ENCODE measurements at places on chromosomes 3 and 15.

DNA sequence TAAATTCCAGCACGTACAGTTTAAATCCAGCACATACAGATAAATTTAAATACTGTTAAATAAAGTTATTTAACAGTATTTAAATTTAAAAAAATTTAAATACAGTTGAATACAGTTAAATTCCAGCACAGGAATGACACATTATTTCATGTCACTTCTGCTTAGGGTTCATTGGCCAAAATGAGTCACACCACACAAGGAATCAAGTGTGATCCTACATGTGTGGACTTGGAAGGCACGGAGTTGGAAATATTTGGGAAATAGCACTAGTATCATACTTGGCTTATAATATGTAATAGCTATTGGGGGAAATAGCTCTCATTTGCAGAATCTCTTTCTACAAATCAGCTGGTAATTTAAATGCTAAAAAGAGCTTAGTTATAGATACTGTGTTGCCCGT is 10.6 kb downstream of the RAB7A start:
- peak; percentile 26 for DNase-seq

GRCh38 chr3:106323586-106323985 is 454.8 kb upstream of the CBLB start:
- no peak for DNase-seq

GRCh38 chr15:65044724-65045481 is at the start of gene SLC51B:
TSS of gene SLC51B (plus strand) at chr15:65045387. CDS start at chr15:65050005, 4,618 bp downstream.
- no peak for DNase-seq

- no peak for DNase-seq
Observed at GRCh38 chr3:63076357-63076756, 201.1 kb upstream of the CADPS start.

DNA sequence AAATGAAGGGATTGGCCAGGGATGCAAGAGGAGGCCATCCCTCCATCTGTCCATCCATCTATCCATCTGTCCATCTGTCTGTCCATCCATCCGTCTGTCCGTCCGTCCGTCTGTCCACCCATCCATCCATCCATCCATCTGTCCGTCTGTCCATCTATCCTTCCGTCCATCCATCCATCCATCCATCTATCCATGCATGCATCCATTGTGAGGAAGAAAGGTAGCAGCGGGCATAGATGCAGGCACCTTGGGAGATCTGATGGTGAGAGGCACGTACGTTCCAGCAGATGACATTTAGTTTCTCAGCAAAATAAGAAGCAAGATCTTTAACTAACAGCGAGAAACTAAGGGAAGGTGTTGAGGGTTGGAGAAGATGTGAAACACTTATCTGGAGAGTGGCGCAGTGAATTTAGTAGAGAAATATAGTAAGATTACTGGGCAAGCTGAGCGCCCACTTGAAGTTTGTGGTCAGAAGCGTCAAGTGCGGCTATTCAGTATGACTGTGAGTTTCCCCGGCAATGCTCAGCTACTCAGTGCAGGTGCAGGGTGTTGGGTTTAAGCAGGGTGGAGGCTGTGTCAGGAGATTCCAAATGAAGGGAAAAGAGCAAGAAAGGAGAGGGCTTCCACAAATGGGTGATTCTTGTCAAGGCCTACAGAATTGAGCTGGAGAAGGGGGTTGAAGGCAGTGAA is 22.4 kb upstream of the SRP14 start:
- no peak for DNase-seq

GRCh38 chr15:66095871-66096687 is 157.5 kb downstream of the MEGF11 start:
- DNase-seq = no peak

DNA sequence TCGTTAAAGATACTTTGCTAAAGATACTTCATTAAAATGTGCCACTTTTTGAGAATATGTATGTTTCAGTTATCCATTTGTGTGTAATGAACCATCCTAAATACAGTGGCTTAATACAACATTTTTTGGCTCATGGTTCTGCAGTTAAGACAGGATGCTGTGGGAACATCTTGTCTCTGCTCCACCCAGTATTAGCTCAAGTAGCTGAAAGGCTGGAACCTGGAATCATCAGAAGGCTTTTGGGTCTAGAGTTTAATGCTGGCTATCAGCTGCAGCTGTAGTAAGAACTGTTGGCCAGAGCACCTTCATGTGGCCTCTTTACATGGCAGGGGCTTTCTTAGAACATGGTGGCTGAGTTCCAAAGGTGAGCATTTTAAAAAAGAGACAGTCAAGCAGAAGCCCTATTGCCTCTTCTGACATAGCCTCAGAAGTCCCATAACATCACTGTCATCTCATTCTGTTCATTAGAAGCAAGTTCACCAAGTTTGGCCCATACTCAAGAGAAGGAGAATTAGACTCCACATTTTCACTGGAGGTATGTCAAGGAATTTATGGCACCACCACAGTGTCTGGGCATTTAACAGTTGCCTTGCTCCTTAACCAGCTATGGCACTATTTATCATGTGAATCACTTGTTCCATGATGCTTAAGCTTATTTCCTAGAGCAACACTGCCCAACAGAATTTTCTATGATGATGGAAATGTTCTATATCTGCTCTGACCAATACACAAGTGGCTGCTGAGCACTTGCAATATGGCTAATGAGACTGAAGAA is 70.4 kb upstream of the PDZRN3 start:
- no peak for DNase-seq

DNA sequence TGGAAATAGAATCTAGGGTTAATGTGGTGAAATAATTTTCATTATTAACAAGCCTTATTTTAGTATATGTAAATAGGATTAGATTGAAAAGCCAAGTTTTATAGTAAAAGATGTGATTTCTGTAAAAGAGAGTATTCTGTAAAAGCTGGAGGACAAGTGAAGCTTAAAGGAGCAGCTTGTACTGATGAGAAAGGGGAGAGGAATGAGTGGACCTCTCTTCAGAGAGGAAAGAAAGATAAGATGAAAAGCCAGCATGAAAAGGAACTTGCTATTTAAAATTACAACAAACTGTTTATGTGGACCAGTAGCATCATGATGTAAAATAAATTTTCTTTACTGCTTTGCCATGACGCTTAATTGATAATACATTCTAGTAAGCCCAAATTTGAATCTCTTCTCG is 18.5 kb downstream of the ALCAM start:
- no peak for DNase-seq

GRCh38 chr3:170714122-170714521 is 128.2 kb upstream of the SLC7A14 start:
- no peak for DNase-seq

- peak; percentile 30 for DNase-seq
Observed at GRCh38 chr3:87795701-87796100, 263.1 kb downstream of the CGGBP1 start.

DNA sequence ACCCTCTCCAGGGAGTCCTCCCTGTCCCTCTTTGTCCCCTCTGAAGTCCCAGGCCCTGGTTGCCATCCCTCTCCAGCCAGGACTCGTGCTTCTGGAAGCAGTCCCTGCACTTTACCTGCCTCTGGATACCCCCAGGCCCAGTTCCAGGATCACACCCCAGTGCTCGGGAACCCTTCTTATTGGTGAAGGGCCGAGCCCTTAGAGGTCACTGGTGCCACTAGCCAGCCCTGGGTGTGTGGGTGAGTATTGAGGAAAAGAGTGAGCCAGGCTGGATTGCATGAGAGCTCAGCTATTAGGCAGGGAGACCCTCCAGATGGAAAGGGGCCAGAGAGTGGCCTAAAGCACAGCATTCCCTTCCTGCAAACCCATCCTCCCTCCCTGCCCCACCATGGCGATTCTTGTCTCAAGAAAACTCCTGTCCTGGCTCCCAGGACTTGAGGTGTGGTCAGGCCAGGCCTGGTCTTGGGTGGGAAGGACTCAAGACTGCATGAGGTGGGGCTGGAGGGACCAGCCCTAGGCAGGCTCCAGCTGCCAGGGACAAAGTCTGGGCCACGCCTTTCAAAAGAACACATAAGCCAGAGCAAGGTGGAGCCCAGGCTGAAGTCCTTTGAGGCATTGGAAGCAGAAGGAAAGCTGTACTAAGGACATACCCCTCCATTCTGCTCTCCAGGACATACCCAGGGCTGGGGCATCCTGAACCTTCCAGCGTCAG is 4.8 kb upstream of the PHGR1 start:
- DNase-seq = no peak

- DNase-seq = no peak
Observed at GRCh38 chr3:73653351-73653750, 28.6 kb upstream of the PDZRN3 start.

DNA sequence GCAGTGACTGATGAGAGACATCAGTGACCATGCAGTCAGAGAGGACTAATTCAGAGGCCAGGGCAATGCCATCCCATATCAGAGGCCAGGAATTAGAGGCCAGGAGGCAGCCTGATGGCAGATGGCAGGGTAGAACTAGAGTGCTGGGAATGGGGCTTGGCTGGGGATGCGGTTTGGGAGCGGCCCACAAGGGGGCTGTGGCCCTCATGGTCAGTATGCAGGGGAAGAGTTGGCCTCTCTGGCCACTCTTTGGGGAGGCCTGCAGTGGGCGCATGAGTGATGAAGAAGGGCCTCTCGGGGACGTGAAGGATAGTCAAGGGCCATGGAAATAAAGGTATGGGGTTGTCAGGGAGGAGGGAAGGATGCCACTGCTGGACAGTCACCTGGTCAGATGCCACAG is 101.7 kb downstream of the EEFSEC start:
- no peak for DNase-seq

GRCh38 chr15:49187549-49188245 is 17.6 kb downstream of the GALK2 start:
- no peak for DNase-seq

- no peak for DNase-seq
Observed at GRCh38 chr3:186361246-186361761, 730 bp downstream of the DGKG start.

DNA sequence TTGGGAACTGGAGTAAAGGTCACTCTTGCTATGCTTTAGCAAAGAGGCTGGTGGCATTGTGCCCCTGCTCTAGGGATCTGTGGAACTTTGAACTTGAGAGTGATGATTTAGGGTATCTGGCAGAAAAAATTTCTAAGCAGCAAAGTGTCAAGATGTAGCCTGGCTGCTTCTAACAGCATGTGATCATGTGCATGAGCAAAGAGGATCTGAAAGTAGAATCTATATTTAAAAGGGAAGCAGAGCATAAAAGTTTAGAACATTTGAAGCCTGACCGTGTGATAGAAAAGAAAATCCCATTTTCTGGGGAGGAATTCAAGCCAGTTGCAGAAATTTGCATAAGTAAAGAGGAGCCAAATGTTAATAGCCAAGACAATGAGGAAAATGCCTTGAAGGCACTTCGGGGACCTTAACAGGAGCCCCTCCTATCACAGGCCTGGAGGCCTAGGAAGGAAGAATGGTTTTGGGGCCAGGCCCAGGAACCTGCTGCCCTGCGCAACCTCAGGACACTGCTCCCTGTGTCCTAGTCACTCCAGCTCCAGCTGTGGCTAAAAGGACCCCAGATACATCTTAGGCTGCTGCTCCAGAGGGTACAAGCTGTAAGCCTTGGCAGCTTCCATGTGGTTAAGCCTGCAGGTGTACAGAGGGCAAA is 212.2 kb upstream of the LINGO1 start:
- no peak for DNase-seq

DNA sequence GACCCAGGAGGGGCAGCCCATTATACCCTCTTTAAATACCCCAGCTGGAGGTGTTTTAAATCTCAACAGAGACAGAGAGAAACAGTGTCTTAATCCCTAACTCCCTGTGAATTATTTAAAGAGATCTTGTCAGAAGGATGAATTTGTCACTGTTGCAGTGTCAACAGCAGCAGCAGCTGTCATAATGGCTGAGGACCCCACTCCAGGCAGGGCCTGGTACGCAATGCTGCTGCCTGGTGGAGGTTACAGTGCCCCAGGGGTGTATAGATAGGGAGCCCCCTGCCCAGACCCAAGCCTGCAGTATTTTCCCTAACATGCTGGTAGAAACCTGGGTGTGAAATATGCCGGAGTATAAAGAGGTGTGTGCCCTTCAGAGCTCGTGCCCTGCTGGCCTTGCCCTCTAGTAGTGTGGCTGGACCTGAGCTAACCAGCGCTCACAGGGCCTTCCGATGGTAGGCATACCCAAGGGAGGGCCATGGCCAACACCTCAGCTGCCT is 143.0 kb downstream of the EPHB1 start:
- DNase-seq = no peak

DNA sequence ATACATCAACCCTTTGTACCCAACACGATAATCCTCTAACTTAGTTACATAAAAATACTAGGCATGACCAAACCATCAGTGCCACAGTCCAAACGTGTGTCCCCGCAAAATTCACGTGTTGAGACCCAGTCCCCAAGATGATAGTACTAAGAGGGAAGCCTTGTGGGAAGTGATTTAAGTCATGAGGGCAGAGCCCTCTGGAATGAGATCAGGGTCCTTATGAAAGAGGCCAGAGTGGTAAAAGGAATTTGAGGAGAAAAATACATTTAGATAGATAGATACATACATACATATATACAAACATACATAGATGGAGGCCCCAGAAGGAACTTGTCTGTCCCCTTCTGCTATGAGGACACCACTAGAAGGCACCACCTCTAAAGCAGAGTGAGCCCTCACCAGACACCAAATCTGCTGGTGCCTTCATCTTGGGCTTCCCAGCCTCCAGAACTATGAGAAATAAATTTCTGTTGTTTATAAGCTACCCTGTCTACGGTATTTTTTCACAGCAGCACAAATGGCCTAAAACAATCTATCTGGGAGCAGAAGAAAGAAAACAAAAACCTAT is 8.0 kb downstream of the TBC1D2B start:
- DNase-seq = no peak

GRCh38 chr3:147407114-147407497 is 763 bp upstream of the ZIC4 start:
- DNase-seq = no peak

- no peak for DNase-seq
Observed at GRCh38 chr3:191333298-191333880, 3.1 kb upstream of the UTS2B start.

- DNase-seq = no peak
Observed at GRCh38 chr3:159322322-159322939, 520.6 kb downstream of the MFSD1 start.

- DNase-seq = no peak
Observed at GRCh38 chr3:194339840-194340239, 11.3 kb downstream of the CPN2 start.

- DNase-seq = no peak
Observed at GRCh38 chr3:110323349-110323748, 748.3 kb upstream of the NECTIN3 start.

GRCh38 chr15:39914977-39915376 is 5.1 kb downstream of the GPR176 start:
- DNase-seq = no peak

Measured in CD14-positive monocyte (primary cell).